Aorta (tissue), 5 donors: ENCODE measurements at places on chromosomes 2 and 18. TPM values are rescaled to one million over a fixed set of nuclear protein-coding genes. Genes with fewer than 3 reads are reported as not detected.
A peak's percentile ranks its signal among the peaks of the same experiment; 100 is the strongest.

- peak; percentile 54 for DNase-seq
Measured at GRCh38 chr2:66438891-66439811, 4.2 kb downstream of the MEIS1 start.

GRCh38 chr2:120559401-120559800 lies 176.3 kb upstream of the GLI2 start:
- DNase-seq = no peak

DNA sequence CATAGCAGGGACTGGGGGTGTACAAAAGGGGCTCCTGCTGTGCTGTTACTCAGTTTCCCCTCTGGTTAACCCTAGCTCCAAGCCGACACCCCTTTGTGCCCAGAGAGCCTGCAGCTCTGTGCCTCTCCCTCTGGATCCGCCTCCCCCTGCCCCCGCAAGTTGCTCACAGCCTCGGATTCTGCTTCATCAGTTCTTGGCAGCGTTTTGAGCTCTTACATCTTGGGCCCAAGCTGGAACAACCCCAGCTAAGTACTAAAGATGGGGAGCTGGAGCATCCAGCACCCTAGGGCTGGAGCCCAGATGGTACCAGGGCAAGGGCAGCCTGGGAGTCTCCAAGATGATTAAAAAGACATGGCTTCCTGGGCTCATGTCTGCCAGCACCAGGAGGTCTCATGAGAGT lies 40.7 kb downstream of the POMC start:
- DNase-seq = no peak

DNA sequence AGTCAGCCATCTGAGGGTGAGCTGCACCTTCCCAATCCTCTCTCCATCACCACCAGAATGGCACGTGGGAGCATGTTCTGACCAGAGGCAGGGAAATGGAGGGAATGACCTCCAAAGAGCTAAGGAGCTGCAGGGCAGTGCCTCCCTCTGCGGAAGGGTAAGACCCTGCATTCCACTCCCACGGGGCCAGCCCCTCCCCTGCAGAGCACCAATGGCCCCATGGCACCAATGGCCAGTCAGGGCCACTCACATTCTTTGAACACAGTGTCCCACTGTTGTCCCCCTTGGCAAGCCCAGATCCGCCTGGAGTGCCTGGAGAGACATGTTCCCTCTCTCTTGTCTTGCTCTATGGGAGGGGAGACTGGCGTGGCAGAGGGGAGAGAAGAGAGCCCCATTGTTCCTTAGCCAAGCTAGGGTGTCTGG lies 164.4 kb downstream of the TNS1 start:
- no peak for DNase-seq

- no peak for DNase-seq
Measured at GRCh38 chr2:100038011-100038410, 104.4 kb downstream of the AFF3 start.

- no peak for DNase-seq
Measured at GRCh38 chr2:105451571-105452166, 52.8 kb upstream of the FHL2 start.

FAM237A gene
- not detected for polyA plus RNA-seq

DNA sequence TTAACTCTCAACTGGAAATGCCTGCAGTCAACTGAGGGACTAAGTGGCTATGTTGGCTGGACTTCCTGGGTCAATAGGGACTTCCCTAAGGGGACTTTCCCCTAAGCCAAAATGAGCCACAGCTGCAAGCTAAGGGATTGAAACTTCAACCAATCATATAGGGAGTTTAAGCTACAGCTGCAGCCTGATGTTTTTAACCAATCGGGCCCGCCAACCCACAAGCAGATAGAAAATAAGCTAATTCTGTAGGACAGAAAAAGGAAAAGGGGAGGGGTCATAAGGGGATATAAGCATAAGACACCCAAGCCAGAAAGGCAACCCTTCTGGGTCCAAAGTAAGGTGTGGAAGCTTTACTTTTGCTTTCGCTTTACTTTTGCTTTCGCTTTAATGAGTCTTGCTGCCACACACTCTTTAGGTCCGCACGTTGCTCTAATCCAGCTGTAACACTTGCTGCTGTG lies 927.5 kb downstream of the ERBB4 start:
- no peak for DNase-seq

DNA sequence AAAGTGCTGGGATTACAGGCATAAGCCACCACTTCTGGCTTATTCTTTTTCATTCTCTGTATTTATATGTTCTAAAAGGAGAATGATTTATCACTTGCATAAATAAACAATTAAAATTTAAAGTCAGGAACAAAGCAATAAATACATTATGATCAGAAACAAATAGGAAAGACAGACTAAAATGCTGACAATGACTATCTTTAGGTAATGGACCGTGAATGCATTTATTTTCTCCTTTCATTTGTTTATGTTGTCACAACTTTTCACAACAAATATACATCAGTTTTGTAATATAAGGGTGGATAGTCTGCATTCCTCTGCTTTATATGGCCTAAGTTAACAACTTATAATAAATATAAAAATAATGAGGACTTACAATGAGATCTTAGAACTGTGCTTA lies 199.2 kb upstream of the EPHA4 start:
- DNase-seq = no peak

C2orf81 gene
- 1.3 TPM for polyA plus RNA-seq

GRCh38 chr2:133194362-133194655 lies 374.0 kb downstream of the NCKAP5 start:
- no peak for DNase-seq
